C1 segment of cervical spinal cord (tissue), 14 donors: ENCODE measurements at places on chromosomes 13 and 19.

- no peak for DNase-seq
Observed at GRCh38 chr13:98181111-98181815, 4.2 kb upstream of the RNF113B start.

DNA sequence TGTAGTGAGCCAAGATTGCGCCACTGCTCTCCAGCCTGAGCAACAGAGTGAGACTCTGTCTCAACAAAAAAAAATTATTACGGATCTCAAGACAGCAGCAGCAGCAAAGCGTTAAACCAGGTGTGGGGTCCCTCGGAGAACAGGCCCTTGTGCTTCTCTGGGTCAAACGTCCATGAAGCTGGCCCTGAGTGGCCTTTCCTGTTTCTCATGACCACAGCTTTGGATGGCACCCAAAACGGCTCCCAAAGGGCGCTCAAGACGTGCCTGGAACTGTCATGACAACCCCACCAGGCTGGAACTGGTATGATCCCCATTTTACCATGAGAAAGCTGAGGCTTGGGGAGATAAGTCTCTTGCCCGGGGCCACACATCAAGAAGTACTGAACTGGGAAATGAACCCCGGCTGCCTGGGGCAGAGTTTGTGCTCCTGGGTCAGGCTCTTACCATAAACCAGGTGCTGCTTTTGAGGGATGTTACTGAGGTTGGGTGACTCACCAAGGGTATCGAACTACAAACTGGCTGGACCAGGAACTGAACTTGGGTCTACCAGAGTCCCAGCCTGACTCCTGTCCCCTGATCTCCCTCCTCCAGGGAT, 11.6 kb upstream of the SAMD1 start:
- no peak for DNase-seq

DNA sequence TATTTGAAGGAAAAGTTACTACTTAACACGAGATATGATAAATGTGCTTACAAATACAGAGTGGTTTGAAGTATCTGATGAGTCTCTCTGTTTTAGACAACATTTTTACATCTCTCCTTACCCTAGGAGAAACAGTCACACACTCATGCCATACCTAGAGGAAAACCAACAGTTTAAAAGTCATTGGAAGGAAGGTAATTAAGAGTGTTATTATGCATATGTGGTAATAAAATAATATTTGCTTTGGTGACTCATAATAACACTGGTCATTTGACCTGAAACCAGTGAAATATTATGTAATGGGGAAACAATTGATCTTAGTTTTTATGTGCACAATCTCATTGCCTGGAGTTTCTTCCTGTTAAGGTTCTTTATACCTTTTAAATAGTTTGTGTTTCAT, 136.9 kb upstream of the SOX21 start:
- no peak for DNase-seq

GRCh38 chr19:35801828-35802227, 10.8 kb downstream of the PRODH2 start:
- no peak for DNase-seq

GRCh38 chr13:33519561-33520467, 234.3 kb upstream of the STARD13 start:
- no peak for DNase-seq

DNA sequence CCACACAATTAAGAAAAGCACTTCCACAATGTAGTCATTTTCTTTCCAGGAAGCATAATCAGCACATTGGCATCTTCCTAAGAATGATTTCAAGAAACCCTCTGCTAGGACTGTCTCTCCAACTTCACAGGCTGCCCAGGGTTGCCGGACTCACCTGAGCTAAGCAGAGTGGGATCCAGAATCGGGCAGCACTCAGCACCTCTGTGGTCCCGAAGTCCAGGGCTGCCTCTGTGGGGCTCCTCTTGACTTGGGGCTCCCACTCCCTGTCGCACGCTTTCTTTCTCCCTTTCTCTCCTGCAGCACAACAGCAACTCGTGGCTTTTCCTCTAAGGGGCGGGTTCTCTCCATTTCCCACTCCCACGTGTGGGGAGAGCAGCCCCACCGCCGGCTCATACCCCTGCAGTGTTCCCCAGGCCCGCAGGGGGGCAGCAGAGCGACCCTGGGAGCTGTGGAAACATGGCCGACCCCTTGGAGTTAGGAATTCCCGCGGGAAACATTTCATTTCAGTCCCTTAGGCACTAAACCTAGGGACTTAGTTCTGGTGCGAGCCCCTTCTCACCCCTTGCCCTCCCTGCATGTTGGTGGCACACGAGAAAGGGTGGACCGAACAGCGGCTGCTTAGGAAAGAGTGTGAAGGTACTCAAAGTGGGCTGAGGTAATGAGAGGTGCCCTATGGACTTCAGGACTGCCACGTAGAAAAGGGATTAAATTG, at the start of gene TMEM272:
Gene TMEM272, minus strand, starts transcription at position 316 of the 712 bp plus-strand sequence. CDS start 6,647 bp downstream, outside the sequence.
- DNase-seq: peak; percentile 17

DNA sequence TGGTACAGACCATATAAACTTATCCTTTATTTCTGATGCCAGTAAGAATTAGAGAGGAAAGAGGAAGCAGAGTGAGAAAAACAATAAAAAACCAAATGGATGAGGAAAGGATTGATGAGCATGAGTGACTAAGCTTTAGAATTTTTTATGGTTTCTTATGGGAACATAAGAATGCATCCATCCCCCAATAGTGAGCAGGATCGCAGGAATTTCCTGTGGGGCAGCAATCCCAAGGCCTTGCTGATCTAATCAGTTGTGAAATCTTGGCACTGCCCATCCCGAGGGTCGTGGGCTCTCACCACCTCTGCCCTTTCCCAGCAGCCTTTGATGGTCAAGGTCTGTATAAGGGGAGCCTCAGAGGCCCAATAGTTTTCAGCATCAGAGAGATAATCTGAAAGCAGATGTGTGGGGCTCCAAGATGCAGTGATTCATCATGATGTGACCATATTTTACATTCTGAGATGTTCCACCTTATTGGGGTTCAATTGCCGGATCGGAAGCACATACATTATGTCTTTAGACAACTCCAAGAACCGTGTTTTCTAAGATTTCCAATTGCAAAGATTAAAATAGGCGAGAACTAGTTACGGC, 222.1 kb downstream of the DNAJC15 start:
- DNase-seq: no peak

DNA sequence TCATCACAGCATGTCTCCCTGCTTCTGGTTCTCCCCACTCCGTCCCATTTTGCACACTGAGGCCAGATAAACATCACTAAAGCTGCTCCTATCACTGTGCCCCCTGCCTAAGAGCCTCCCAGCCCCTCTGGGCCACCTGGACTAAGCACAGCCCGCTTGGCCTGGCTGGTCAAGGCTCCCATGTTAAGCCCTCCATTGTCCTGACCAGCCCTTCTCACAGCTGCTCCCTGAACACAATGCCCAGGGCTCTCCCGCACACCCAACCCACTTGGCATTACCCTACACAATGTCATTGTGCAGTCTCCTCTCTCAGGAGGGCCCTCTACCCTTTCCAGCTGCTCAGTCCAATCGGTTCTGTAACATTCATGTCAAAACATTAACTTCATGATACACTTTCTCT, 133.4 kb downstream of the NUFIP1 start:
- no peak for DNase-seq

- no peak for DNase-seq
Observed at GRCh38 chr13:27079421-27079958, 92.1 kb downstream of the USP12 start.

- DNase-seq: no peak
Observed at GRCh38 chr19:41700381-41701195, 7.8 kb upstream of the CEACAM5 start.

GRCh38 chr19:13138171-13138915, 11.8 kb downstream of the STX10 start:
- no peak for DNase-seq

DNA sequence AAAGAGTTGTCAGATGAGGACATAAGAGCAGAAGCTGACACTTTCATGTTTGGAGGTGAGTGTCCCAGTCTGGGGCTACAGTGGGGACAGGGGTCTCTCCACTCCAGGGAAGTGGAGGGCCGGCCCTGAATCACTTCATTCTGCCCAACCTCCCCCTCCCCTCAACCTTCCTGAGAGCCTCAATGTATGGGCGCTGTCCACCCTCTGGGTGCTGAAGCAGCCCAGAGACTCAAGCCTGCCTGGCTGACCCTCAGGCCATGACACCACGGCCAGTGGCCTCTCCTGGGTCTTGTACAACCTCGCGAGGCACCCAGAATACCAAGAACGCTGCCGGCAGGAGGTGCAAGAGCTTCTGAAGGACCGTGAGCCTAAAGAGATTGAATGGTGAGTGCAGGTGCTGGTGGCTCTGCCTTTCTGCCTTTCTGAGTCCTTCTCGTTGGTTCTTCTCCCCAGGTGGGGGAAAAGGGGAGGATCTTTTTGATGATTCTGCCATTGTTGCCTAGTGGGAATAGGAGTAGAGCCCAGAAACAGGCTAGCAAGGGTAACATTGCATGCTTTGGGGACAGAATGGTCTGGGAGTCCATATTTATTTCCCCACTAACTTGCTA, 8.8 kb downstream of the CYP4F8 start:
- DNase-seq: no peak

DNA sequence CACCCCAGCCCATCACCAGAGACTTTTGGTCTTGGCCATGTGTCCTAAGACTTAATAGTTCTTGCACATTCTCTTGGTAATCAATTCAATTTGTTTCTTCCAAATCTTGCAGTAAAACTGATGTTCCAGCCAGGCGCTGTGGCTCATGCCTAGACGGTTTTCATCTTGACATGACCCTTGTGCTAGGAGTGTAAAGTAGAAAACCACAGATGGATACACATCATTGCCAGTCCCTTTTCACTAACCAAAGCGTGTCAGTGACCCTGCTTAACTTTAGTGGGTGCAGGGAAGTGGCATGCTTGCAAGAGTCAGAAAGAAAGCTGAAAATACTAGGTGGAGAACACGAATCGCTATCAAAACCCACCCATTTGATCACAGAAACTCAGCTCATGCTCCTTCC, 18.0 kb upstream of the CD70 start:
- no peak for DNase-seq

- DNase-seq: no peak
Observed at GRCh38 chr19:55536951-55537740, at the start of gene SBK2. Gene SBK2 (minus strand): TSS chr19:55537133. CDS start chr19:55536294, 839 bp downstream.

GRCh38 chr13:79481685-79482052, 714 bp downstream of the NDFIP2 start:
- no peak for DNase-seq

DNA sequence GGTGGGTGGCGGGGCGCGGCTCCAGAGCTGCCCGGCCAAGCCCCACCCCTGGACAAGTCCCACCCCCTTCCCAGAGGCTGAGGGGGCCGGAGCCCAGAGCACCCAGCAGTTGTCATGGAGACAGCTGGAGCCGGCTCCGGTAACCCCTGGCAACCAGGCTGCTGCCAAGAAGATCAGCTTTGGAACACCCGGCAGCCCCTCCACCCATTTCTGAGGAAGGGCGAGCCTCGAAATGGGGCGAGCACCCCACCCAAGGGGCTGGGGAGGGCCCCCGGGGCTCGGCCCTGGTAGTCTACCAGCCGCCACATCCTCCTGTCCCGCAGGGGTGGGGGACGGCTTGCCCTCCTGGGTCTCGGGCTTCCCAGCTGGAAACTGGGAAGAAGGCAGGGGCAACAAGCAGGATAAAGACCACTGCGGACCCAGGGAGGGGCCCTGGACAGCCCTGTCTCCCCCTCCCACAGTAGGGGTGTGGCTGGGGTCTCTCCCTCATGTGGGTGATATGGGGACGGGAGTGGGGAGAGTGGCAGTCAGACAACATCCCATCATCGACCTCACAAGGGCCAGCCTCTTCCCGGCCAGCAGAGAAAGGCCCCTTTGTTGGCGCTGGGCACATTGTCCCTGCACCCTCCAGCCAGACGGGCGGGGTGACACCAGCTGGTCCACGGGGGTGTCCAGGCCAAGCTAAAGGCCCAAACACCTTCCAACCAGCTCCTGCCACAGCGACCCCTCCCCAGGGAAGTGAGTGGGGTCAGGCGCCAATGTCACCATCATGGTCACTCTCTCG, 1.5 kb downstream of the CERS1 start:
- peak; percentile 99 for DNase-seq

DNA sequence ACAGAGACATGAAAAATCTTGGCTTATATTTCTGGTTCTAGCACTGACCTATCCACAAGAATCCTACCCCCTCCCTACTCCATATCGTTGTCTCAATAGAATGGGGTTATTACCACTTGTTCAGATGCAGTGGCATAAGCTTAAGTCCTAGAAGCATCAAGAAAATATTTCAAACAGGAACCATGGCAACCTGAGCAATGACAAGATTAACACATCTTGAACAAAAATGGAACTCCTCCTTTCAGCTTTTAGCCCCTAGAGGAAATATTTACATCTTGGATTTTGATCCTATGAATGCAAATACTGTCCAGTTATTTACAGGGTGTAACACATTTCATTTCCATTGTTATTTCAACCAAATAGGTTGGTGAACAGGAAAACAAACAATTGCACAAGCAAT, 46.1 kb upstream of the TSC22D1 start:
- DNase-seq: no peak

DNA sequence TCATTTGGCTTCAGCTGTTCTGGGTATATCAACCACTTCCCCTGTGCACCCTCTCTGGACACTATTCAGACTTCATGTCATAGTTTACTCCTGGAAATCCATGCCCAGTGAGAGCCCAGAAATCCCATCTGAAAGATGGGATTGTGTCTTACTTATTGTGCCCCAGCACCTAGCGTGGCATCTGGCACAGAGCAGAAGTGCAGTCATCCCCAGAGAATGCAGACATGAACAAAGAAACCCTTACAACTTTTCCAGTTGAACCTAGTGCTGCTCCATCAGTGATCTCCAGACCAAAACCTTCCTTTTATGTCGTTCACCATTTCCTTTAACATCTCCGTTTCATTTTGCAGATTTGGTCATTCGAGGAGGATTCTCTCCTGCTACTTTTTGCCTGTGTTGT, 60.6 kb downstream of the MBNL2 start:
- no peak for DNase-seq

DNA sequence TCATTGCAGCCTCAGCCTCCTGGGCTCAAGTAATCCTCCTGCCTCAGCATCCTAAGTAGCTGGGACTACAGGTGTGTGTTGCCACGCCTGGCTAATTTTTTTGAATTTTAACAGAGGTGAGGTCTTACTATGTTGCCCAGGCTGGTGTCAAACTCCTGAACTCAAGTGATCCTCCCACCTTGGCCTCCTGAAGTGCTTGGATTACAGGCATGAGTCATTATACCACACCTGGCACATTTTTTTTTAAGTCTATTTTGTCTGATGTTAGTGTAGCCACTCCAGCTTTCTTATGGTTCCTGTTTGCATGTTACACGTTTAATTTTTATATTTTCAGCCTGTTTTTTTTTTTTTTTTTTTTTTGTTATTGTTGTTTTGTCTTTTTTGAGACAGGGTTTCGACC, 24.8 kb downstream of the KDM4B start:
- no peak for DNase-seq

- no peak for DNase-seq
Observed at GRCh38 chr13:40155201-40155600, 499.7 kb downstream of the COG6 start.

DNA sequence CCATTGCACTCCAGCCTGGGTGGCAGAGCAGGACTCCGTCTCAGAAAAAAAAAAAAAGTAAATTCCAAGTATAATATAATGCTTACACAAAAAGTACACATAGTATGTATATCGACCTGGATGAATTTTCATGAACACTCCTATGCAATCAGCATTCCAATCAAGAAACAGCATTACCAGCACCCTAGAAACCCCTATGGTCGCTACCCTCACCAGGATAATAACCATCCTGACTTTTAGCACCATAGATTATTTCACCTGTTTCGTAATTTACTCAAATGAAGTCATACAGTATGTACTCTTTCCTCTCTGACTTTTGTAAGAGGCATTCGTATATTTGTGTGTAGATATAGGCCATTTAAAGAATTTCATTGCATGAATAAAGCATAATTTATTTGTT, 47.6 kb downstream of the PCDH8 start:
- DNase-seq: no peak
